Kasumi-1 (cell line): ENCODE measurements at places on chromosomes 7 and 10.
A peak's percentile ranks its signal among the peaks of the same experiment; 100 is the strongest.

- DNase-seq = no peak
Measured at GRCh38 chr10:89537364-89537763, 2.0 kb upstream of the SLC16A12 start.

- no peak for DNase-seq
Measured at GRCh38 chr7:91358303-91358702, 94.1 kb downstream of the FZD1 start.

DNA sequence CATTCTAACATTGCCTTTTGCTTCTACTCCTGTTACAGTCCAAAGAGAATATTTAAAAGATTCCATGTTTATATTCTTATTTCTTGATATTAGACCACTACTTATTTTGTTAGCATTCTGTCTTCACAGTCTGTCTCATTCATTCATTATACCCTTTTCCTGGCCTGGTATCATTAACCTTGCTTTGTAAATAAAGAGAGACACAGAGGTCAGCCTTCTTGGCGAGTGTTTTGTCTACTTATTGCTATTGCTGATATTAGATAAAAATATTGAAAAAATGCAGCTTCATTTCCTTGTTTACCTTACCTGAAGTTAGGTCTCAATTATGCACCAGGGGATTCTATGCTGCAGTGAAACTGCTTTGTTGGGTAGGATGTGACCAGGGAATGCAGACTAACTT is 179.2 kb downstream of the NXPH1 start:
- no peak for DNase-seq

DNA sequence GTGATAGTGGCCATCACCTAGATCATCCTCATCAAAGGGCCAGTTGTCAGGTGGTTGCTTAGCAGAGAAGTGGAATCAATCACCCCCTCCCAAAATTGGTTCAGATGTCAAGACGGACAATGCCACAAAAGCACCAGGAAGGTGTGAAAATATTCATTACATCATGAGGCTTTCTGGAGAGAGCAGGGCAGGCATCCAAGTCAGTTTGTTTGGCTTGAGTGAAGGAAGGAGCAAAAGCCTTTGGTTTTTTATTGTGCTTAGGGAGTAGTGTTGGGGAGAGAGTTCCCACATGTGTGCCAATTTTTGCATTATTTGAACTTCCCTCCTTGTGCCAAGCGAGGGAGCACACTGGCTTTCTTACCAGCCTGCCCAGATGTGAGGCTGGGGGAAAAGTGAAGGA is 1082.9 kb downstream of the LRMDA start:
- no peak for DNase-seq

GRCh38 chr10:98664329-98665042 is 217.8 kb upstream of the HPS1 start:
- DNase-seq = peak; percentile 77

GRCh38 chr7:121160150-121161008 is 168.4 kb upstream of the WNT16 start:
- DNase-seq = no peak

- no peak for DNase-seq
Measured at GRCh38 chr10:128422999-128423398, 296.8 kb upstream of the MKI67 start.

GRCh38 chr10:119518936-119519335 is 23.6 kb downstream of the RGS10 start:
- DNase-seq = no peak

GRCh38 chr10:5743736-5744135 is 59.1 kb downstream of the TASOR2 start:
- DNase-seq = no peak

- no peak for DNase-seq
Measured at GRCh38 chr7:90726623-90727022, 130.5 kb downstream of the CDK14 start.

DNA sequence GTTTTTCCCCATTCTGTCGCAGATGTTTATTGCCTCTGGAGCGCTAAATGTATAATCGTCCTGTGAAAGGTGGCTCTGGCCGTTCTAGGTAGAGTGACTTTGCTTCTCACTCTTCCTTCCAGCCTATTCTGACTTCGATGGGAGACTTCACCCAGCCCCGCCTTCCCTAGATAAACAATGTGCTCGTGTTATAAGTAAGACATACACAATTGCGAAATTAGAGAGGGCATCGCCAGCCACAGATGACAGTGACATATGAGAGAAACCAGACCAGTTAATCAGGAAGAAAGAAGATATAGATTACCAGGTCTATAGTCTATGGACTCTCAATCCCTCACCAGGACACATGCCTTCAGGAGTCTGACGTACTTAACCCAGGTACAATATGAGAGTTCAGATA is 1050.5 kb upstream of the AUTS2 start:
- DNase-seq = no peak

- DNase-seq = no peak
Measured at GRCh38 chr10:86357041-86357440, 9.6 kb downstream of the GRID1 start.

DNA sequence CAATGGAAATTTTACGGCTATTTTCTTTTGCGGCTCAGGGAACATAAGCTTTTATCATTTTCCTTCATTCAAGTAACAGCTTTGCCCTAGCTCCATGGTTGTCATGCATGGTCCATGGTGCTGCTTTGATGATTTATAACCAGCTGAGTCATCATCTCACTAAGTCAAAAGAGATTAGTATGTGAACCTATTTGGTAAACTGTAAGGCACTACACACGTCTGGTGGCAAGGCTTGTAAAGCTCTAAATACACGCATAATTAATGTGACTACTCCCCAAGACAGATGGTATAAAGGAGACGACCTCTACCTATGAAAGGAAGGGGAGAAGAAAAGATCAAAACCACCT is 340.2 kb downstream of the KCNMA1 start:
- no peak for DNase-seq

GRCh38 chr7:113404245-113404644 is 285.9 kb upstream of the SMIM30 start:
- peak; percentile 13 for DNase-seq

DNA sequence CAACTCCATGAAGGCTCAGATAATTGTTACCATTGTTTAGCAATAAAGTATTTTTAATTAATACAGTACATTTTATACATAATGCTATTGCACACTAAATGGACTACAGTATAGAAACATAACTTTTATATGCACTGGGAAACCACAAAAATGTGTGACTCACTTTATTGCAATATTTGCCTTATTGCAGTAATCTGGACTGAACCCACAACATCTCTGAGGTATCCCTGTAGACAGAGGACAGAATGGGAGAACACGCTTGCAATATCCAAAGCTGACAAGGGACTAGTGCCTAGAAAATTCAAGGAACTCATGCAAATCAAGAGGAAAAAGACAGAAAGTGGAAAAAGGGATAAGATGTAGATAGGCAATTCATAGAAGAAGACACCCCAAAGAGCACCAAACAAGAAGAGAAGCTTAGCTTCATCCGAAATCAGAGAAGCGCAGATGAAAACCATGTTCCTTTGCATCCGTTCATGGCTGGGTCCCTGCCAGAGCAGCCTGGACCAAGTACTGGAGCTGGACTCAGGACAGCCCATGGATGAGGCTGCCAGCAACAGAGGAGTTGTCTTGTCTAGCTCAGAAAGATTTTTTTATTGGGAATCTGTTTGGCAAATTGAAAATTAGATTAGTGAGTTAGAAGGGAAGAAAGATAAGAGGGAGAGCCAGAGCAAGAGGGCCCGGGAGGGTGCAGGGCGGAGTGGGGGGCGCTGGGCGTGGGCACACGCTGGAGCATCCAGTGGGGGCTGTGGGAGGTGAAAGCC is 16.0 kb upstream of the GALNTL5 start:
- DNase-seq = no peak

DNA sequence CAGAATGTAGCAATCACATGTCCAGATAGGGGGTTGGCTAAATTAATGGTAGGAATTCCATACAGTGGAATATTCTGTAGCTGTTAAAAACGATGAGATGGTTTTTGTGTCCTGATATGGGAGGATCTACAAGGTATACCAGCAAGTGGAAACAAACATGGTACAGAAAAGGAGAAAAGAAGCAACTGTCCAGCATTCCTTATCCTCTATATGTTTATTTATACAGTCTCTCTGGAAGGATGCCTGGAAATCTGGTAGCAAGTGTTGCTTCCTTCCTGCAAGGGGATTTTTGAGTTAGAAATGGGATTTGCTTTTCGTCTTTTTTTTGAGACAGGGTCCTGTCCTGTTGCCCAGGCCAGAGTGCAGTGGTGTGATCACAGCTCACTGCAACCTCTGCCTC is 19.3 kb downstream of the IL15RA start:
- DNase-seq = no peak

GRCh38 chr7:27526611-27527347 is 135.9 kb downstream of the HIBADH start:
- no peak for DNase-seq

DNA sequence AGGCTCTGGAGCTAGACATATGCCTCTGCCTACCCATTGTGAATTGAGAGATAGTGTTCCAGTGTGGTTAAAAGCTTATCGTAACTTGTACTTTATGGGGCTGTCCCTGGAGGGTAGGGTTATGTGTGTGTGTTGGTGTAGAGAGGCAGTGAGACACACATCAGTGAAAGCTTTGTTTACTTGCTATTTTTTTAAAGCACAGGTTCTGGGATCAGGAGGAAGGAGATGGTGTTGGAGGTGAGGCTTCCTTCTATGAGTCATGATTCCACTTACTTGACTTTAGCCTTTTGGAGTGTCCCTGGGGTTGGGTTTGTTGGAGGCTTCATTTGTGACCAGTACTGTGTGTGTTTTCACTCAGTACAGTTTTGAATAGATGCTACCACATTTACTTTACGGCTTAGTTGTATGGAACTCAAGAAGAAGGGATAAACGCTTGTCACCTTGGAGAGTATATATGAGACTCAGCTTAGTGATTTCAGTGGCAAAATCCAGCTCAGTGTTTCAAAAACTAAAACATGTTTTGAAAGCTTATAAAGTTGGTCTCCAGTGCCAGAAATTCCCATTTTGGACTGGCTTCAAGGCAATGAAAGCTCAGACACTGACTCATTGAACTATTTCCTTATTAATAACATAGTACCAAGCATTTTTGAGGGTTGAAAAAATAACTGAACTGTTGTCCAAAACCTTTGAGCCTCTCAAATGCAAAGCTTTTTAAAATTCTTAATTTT is 106.2 kb downstream of the PLXDC2 start:
- no peak for DNase-seq

GRCh38 chr7:38558761-38559345 is 72.3 kb downstream of the AMPH start:
- DNase-seq = no peak

DNA sequence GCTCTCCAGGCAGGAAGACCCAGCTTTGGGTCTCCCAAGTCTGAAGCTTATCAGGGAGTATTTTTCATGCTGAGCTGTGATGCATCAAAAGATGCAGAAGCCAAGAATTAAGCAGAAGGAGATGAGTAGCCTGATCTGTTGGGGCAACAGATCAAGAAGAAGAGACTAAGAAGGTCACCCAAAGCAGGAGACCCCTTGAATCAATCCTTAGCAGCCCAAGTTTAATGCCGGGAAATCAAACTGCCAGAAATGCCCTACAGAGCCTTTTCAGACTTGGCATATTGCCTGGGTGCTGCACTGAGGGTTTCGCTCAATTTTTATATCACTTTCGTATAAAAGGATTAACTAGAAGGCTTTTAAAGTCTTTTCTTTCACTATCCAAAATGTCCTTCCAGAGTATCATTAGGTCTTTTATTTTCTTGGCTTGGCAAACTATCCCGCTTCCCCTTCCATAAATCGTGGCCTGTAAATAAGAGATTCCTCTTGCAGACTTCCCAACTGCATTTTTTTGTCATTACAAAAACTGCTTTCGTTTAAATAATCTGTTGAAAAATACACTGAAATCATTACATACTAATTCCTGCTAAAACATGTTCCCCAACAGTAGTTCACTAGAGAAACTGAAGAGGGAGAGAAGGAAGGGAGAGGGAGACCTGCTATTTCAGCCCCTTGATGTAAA is 49.0 kb upstream of the STK17A start:
- DNase-seq = no peak

- DNase-seq = no peak
Measured at GRCh38 chr10:81303656-81304055, 571.3 kb upstream of the NRG3 start.

GRCh38 chr7:133853706-133854276 is 273.3 kb upstream of the LRGUK start:
- peak; percentile 51 for DNase-seq

- peak; percentile 91 for DNase-seq
Measured at GRCh38 chr10:25758041-25758457, 176.0 kb upstream of the MYO3A start.

DNA sequence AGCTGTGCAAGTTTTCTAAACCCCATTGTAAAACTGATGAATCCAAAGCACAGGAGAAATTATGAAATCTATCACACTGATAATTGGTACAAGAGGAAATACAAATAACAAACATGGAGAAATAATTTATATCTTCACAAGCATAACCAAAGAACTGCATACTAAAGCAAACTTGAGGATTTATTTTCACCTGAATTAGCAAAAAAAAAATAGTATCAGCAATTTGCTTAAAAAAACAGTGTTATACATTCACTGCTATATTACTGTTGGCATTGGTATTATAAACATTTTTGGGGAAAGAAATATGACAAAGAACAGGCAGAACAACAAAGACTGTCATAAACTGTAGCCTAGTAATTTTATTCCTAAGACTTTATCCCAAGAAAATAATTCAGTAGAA is 230.8 kb upstream of the NRP1 start:
- no peak for DNase-seq

- no peak for DNase-seq
Measured at GRCh38 chr7:52685333-52685732, 350.1 kb upstream of the POM121L12 start.

DNA sequence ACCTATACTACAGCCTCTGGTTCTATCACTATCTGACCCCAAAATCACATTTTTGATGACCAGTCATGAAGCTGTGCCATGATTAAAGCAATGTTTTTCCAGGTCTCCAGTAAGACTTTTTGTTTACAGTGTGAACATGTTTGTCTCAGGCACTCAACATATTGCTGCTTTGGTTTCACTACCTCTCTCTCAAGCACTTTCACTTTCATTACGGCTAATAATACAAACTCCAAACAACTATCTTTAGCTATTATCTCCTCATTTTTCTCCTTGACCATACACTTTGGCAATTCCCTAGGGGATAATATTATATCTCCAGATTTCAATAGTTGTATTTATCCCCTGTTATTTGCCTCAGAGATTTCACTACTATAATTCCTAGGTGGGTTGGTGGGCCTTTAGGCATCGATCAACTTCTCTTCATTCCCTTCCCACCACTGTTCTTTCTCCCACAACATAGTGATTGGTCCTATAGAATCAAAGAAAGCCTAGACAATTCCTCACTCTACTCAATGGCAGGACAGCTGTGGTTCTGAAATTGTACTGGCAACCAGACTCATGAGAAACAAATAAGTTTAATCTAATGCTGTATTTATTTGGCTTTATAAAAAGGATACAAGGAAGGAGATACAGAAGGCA is 261.4 kb upstream of the ZWINT start:
- no peak for DNase-seq

DNA sequence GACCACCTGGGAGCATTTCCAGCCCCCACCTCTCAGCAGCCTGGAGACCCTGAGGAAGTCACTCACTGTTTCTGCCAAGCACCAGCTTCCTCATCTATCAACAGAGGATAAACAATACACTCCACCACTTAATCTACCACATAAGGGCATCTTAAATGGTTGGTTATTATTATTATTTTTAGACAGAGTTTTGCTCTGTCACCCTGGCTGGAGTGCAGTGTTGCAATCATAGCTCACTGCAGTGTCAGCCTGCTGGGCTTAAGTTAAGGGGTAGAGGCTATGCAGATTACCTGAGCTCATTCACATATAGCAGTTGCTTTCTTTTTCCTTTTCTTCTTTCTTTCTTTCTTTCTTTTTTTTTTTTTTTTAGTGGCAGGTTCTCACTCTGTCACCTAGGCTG is 59.5 kb upstream of the ELN start:
- no peak for DNase-seq

GRCh38 chr7:148163246-148163645 is 427.3 kb upstream of the C7orf33 start:
- no peak for DNase-seq

GRCh38 chr7:128827971-128828711 is 2.1 kb upstream of the FLNC start:
- no peak for DNase-seq
